Stimulated activated CD4-positive, alpha-beta T cell treated with anti-CD3 and anti-CD28 coated beads, Interleukin-1b, Interleukin-23, amount 100 ng/mL, for 1 hour (primary cell): ENCODE measurements at places on chromosomes 4 and X.

DNA sequence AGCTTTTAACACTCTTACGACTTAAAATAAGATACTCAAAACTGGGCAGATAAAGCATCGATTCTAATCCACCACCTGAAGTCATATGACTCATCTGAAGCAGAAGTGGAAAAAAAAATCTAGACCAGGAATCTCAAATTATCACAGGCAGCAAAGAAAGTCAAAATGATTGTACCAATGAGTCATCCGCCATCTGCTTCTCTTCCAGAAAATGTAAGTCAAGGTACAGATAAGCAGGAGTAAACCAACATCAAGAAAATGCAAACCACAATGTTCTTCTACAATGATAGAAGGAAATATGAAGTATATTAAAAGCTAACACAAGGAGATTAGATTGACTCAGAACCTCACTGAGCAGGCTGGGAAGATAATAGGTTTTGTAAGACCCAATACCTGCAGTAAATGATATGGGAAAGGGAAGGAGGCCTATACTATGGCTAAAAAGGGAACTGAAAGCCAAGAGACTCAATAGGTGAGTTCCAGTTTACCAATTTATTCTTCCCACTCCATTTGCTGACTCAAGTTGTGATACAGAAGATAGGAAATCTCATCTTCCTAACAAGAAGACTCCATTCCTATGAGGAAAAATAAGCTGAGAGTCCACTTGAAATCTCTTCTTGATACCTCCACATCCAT, 88.4 kb upstream of the TET2 start:
- no peak for DNase-seq

DNA sequence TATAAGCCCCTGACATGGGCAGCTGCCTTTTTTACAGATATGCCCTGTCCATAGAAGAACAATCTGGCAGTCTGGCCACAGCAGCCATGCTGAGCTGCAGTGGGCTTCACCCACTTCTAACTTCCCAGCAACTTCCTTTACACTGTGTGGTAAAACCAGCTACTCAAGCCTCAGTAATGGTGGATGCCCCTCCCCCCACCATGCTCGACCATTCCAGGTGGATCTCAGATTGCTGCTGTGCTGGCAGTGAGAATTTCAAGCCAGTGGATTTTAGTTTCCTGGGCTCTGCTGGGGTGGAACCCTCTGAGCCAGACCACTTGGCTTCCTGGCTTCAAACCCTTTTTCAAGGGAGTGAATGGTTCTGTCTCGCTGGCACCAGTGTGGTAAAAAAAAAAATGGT, 355.9 kb upstream of the EDA2R start:
- DNase-seq: no peak

DNA sequence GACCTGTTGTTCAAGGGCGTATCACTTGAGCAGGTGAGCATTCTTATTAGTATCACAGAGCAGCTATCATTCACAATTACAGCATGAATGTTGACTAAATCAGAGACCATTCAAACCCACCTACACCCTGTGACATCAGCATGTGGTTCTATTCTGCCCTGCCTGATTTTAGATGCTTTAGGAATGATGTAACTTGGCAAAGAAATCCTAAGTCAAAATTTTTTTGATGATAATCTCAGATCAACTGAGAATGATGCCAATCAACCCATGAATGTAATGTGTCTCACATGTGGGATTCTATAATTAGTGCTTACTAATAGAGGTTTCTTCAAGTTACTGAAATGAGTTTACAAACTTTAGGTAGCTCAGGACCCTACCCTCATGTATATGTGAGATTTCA, 13.4 kb upstream of the CHIC2 start:
- no peak for DNase-seq

DNA sequence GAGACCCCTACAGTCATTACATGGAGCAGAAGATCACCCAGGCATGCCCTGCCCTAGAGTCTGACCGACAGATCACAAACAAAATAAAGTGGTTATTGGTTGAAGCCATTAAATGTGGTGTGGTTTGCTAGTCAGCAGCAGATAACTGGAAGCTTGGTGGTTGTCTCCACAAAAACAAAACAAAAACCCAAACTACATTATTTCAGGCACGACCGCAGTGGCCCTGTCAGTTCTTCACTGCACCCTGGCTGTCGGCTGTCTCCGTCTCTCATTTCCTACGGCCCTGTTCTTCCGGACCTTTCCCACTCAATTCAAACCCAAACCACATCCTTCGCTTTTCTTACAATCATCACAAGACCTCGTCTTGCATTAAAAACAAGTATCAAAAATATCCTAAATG, 521.3 kb upstream of the ZFP42 start:
- DNase-seq: no peak

DNA sequence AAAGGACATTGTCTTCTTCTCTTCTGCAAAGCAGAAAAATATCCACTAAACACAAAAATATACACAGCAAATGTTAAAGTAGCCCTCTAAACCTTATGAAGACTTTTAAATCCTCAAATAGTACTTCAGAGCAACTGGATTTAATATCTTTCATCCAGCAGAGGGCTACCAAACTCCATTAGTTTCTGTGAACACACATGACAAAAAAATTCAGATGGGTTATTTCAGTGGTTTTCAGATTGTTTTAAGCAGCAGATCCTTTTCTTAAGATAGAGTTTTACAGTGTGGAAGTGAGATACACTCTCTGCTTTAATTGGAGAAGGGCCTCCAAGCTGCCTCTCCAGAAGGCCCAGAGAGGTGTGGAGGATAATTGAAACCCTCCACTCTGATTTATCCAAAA, 56.7 kb downstream of the ANK2 start:
- no peak for DNase-seq

GRCh38 chr4:21469438-21470300, 478.9 kb downstream of the KCNIP4 start:
- DNase-seq: no peak

- DNase-seq: no peak
These were observed 270.3 kb upstream of the HS3ST1 start for GRCh38 chr4:11698846-11699590.

DNA sequence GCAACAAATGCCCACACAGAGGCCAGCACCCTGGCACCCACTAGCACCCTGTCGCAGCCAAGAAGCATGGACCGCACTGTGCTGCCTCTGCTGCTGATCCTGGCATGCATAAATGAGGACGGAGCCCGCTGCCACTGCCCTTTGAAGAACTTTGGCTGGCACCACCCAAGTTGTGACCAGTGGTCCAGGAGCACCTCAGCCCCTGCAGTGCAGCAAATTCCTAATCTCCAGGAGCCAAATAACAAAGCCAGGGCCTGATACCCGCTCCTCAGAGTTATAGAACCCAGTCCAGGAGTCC, 807.2 kb downstream of the GLUD2 start:
- DNase-seq: no peak

GRCh38 chrX:45760187-45760742, 559.6 kb upstream of the DIPK2B start:
- DNase-seq: no peak

DNA sequence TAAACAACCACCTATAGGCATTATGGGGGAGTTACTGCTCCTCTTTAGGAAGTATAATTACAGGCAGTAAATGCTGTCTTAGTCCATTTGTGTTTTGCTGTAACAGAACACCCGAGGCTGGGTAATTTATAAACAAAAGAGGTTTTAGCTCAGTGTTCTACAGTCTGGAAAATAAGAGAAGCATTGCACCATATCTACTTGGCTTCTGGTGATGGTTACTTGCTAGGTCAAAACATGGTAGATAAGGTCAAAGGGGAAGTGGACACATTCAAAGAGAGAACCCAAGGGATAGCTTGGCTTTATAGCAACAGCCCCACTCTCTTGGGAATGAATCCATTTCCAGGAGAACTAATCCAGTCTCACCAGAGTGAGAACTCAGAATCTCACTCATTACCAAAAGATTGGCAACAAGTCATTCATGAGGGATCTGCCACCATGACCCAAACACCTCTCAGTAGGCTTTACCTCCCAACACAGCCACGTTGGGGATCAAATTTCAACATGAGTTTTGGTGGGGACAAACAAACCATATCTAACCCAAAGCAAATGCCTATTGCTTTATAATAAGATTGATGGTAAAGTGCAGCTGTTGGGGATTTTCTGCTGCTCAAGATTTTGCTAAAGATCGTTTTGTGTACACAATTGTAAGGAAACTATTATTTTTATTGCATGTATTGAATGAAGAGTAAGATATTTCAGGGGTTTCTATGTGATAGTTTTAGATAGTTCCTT, 32.6 kb downstream of the STAG2 start:
- no peak for DNase-seq

- no peak for DNase-seq
These were observed 32.4 kb upstream of the THOC2 start for GRCh38 chrX:123764967-123765871.

- DNase-seq: no peak
These were observed 10.8 kb downstream of the WFS1 start for GRCh38 chr4:6280365-6280996.

DNA sequence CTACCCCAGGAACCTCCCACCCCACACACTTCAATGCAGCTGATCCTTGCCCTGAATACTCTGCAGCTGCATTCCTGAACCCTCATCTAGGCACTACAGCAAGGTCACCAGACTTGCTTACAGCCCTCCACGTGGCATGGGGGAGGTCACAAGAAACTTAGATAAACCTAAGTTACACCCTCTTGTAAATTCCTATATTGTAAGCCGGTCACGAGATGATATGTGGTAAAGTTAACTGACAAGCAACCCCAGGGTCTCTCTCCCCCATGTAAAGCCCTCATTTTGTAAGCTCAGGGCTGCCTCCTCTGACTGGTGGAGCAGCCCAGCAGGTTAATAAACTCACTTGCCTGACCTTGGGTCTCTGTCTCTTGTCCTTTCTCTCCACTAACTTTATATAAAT, 570.7 kb downstream of the PCDH7 start:
- DNase-seq: no peak

GRCh38 chrX:148573119-148573518, 72.7 kb downstream of the AFF2 start:
- no peak for DNase-seq

GRCh38 chrX:49238735-49239134, 3.5 kb downstream of the CCDC22 start:
- no peak for DNase-seq

GRCh38 chrX:72105436-72105835, 26.3 kb downstream of the RTL5 start:
- no peak for DNase-seq

DNA sequence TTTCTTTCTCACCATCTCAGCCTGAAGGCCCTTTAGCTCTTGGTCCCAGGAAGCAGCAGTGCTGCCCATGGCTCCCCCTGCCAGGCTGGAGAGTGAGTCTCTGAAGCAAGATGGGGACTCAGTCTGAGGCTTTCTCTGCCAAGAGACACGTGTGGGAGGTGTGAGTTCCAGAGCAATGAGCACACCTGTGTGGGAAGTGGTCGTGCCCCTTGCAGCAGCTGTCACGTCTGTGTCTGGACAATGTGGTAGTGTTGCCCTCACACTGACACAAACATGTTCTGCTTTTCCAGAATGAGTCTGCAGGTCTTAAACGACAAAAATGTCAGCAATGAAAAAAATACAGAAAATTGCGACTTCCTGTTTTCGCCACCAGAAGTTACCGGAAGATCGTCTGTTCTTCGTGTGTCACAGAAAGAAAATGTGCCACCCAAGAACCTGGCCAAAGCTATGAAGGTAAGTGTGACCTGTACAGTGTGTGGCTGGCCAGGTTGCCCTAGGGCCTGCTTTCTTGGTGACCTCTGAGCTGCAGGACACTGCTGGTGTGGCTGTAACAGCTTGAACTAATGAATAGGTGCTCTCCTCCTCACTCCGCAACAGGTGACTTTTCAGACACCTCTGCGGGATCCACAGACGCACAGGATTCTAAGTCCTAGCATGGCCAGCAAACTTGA, 1.9 kb downstream of the TACC3 start:
- DNase-seq: no peak

DNA sequence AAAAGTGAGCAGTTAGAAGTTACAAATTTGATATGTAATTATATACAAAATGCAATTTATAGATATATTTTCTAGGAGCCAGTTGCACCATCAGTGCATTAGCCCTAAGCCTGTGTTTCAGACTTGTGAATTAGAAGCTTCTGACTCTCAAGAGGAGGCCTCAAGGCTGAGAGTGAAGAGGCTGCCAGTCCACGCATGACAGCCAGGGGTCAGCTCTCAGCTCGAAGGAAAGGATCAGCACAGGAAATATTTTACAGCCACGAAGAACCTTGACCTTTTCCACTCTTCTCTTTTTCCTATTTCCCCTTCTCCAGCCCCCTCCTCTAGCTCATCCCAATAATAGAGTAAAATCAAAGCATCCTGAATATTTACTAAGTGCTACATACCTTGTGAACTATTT, 642.4 kb downstream of the TRIML1 start:
- no peak for DNase-seq

- no peak for DNase-seq
These were observed 38.3 kb downstream of the TKTL1 start for GRCh38 chrX:154333837-154334271.

- DNase-seq: no peak
These were observed 173.7 kb downstream of the PTTG2 start for GRCh38 chr4:38133711-38134480.

GRCh38 chrX:118508635-118509034, 13.0 kb downstream of the DOCK11 start:
- no peak for DNase-seq

DNA sequence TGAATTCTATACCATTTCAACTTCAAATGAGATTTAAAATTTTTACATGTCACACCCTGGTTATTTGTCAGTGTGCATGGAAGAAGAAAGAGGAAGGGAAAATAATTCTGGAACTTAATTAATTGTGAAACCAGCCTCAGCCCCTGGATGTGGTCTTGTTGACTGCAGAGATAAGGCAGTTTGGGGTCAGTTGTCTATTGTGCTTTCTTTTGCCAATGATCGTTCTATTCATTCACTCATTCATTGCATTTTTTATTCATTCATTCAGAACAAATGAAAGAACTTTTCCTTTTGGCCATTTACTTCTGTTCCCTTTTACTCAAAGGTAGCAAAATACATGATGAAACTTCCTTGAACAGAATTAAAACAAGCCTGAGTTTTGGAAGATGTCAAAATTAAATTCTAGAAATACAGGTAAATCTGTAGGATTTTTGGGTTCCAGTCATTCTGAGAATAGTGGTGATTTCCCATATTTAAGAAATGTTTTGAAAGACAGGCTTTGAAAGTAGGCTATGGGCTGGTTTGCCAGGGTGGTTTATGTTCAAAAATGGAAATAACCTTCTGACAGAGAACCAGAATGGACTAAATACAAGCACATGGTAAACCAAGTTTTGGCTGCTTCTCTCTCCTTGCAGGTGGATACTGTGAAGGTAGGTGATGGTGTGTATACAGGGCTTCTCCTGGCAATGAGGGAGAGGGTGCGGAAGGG, 35.7 kb downstream of the PARM1 start:
- no peak for DNase-seq

- DNase-seq: no peak
These were observed at the start of gene TCEAL7 for GRCh38 chrX:103329991-103330390. Gene TCEAL7, plus strand, starts transcription at chrX:103330239. Its CDS starts 1,165 bp downstream, at chrX:103331404.

DNA sequence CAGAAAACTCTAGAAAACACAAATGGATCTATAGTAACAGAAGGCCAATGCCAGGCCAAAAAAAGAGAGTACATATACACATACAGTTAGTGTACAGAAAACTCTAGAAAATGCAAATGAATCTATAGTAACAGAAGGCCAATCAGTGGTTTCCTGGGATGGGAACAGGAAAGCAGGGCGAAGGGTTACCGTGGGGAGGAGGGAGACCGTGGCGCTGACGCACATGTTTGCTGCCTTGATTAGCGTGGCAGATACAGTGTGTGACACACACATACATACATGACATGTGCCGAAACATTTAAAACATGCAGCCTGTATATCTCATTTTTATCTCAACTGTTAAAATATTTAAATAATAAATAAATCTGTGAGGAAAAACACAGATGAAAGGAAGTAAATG, 14.7 kb downstream of the GAK start:
- DNase-seq: no peak

GRCh38 chrX:123172869-123173268, 11.2 kb upstream of the GRIA3 start:
- DNase-seq: no peak

- no peak for DNase-seq
These were observed 71.7 kb downstream of the ARAP2 start for GRCh38 chr4:36172656-36173055.
